ENCODE measurements at places on chromosomes 16 and 17. TPM values are rescaled to one million over a fixed set of nuclear protein-coding genes. Genes with fewer than 3 reads are reported as not detected.

DNA sequence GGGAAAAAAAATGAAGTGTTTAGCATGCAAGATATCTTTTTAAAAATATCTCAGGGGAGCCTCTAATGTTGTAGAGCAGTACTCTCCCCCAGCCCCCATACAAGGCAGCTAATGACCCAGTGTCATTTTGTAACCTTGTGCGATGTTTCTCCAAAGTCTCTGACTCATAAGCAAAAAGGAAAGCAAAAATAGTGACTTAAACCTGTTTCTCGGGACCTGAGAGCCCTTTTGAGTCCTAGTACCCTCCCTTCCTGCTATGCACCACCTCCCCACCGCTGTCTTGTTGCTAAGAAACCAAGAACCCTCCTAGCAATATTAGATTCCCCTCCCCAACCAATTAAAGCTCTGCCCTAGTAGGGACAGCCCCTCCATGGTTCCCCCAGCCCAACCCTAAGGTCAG is 2.8 kb downstream of the MYCBPAP start:
- no peak for DNase-seq

DNA sequence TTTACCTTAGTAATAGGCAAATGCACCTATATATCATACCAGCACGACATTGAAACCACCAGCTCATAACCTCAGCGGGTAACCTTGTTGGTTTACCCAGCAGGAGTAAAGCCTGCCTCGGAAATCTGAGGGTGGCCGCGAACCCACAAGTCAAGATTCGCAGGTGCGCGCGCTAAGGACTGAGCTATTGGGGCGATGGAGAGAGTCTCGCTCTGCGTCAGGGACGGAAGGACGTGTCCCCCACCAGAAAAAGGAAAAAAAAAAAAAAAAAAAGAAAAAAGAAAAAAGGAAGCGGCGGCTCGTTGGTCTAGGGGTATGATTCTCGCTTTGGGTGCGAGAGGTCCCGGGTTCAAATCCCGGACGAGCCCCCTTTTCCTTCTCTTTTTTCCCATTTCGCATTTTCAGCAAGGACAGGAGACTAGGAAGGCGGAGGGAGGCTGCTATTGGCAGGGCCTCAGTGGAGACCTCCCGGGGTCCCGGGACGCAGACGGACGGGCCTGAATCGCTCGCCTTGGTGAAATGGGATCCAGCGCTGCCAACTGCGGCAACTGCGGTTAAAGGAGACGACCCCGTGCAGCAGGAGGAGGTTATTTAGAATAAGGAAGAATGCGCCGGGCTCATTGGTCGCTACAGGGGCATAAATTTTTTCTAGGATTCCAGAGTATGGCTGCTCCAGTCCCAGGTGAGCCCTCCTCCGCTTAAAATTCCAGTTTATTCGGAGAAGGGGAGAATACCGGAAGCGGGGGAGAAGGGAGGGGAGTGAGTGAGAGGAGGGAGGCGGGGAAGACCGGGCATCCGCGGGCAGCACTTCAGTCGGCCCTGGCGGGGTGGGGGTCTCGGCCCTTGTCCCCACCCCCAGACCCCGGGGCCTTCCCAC is at the start of gene OR1F1:
TSS of gene OR1F1 (plus strand) at position 407 of the 877 bp plus-strand sequence.
- no peak for DNase-seq

DNA sequence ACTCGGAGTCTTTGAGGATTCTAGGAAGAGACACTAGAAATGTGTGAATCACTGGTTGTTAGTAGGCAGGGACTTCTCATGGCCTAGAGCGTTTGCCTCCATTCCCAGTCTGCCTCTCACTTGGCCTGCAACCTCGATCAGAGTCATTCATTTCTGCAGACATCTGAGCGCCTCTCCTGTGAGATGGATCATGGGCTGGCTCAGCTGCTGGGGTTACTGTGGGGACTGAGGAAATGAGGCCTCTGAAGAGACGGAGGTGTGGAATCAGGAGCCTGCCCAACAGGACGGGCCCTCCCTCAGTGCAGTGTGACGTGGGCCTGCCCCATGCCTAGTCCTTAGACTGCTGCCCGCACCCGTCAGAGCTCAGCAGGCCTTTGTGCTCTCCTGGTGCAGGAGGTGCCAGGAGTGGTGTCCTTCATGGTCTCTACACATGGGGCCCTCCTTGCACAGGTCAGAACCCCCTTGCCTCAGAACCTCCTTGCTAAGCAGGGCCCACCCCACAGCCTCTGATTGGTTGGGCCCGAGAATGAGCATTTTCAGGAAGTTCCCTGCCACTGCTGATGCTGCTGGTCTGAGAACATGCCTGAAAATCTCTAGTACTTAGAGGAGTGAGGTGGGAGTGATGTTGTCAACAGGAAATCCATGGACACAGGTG is 99.4 kb downstream of the NPIPB11 start:
- no peak for DNase-seq

DNA sequence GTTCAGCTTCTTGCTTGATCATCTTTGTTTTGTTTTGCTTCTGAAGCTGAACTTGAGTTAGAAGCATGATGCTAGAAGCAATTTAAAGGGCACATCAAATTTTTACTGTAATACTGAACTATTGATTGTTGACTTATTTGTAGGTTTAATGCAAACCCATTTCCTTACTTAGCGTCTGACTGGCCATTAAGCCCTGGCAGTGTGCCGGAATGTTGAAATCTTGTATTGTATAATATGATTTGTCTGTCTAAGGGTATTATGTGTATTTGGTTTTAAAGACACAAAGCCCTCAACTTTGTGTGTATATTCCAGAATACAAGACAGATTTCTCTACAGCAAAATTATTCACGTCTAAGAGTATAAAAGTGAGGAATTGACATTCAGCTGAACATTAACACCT is 39.7 kb downstream of the NUP93 start:
- no peak for DNase-seq

GRCh38 chr17:32956240-32956970 is 28.5 kb downstream of the TMEM98 start:
- DNase-seq = no peak

DNA sequence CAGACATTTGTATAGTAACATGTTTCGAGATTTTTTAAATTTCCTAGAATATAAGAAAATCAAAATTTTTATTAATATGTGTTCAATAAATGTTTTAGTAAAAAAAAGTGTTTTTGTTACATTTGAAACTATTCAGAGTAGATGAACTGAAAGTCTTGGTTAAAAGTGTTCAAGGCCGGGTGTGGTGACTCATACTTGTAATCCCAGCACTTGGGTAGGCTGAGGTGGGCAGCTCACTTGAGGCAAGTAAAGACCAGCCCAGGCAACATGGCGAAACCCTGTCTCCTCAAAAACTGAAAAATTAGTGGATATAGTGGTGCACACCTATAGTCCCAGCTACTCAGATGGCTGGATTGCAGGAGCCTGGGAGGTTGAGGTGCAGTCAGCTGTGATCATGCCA is 16.8 kb upstream of the PHKG2 start:
- DNase-seq = no peak

DNA sequence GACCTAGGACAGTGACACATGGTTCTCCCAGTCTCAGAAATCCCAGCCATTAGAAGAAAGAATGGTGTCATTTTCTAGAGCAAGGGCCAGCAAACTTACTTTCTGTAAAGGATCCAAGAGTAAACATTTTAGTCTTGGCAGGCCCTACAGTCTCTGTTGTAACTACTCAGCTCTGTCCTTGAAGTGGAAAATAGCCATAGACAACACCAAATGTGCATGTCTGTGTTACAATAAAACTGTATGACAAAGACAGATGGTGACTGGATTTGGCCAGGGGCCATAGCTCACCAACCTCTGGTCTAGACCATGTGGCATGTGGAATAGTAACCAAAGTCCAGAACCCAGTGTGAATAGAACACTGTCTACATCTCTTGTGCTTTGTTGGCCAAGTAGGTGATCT is 286.5 kb downstream of the HS3ST4 start:
- DNase-seq = no peak

DNA sequence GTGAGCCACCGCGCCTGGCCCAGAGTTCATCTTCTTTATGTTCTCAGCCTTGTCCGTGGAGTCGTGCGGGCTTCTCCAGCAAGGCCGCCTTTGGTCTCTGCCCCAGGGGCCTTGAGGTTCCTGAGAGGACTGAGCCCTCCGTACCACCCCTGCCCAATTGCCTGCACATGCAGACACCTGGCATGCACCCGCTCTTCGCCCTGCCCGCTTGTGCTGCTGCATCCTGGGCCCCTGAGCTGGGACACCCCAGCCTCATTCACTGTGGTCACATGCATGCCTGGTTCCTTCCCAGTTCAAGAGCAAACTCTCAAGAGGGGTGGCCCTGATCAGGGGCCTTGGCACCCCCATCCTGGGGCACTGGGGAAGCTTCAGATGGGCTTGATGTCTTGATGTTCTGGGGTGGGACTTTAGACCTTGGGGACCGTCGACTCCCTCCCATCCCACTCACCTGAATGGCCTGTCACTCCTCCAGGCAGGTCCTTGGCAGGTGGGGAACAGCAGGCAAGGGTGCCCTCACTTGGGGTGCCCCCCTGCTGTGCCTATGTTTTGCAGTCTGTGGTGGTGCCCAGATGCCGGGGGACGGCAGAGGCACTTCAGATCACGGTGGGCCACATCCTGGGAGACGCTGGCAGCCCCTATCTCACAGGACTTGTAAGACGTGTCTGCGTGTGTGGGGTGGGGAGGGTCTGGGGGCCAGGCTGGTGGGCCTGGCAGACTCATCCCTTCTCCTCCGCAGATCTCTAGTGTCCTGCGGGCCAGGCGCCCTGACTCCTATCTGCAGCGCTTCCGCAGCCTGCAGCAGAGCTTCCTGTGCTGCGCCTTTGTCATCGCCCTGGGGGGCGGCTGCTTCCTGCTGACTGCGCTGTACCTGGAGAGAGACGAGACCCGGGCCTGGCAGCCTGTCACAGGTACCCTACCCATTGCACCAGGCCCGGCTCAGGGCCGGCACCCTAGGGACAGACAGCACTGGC is 12.7 kb upstream of the SPNS2 start:
- no peak for DNase-seq

DNA sequence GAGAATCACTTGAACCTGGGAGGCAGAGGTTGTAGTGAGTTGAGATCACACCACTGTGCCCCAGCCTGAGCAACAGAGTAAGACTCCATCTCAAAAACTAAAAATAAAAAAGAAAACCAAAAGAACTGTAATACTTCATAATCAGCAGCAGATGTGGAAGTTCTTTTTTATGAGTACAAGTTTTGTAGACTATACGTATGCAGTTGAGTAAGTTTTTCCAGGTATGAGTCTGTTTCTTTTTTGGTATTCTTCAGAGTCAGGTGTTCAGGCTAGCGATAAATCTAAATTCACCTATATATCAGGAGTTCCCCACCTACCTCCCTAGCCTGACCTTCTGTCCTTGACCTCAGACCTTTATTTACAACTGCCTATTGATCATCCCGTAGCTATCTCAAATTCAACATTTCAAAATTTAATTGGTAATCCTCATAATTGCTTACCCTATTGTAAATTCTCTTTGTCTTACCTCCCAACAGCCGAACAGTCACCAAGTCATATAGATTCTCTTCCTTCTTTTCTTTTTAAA is 10.7 kb downstream of the DCTN5 start:
- DNase-seq = no peak

The ECI1 gene
- 165 TPM for total RNA-seq

The NFAT5 gene
- total RNA-seq = 13.9 TPM

The TP53TG3 gene
- total RNA-seq = not detected

The SLC12A4 gene
- 79.2 TPM for total RNA-seq

The SF3B3 gene
- 129 TPM for total RNA-seq
